Suppressor macrophage (primary cell): ENCODE measurements at places on chromosomes 13 and 19.

GRCh38 chr13:113393226-113393562, 29.3 kb upstream of the GRTP1 start:
- no peak for DNase-seq

GRCh38 chr13:49300276-49300675, 52.6 kb downstream of the CDADC1 start:
- DNase-seq: no peak

DNA sequence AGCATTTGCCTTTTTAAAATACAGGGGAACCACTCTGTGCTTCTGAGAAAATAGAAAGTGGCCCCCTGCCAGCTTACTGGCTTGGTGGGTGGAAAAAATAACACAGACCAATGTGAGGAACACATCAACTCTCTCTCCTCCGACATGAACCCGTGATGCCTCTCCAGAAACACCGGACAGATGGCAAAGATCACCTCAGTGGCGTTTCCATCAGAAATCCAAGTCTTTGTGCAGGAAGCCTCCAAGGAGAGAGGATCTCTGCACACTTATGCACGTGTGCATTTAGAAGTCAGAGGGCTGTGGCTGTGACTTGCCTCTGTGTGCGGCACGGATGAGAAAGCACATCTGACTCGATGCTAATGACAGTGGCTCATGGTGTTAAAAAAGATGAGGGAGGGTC, 112.3 kb upstream of the KLF12 start:
- no peak for DNase-seq

DNA sequence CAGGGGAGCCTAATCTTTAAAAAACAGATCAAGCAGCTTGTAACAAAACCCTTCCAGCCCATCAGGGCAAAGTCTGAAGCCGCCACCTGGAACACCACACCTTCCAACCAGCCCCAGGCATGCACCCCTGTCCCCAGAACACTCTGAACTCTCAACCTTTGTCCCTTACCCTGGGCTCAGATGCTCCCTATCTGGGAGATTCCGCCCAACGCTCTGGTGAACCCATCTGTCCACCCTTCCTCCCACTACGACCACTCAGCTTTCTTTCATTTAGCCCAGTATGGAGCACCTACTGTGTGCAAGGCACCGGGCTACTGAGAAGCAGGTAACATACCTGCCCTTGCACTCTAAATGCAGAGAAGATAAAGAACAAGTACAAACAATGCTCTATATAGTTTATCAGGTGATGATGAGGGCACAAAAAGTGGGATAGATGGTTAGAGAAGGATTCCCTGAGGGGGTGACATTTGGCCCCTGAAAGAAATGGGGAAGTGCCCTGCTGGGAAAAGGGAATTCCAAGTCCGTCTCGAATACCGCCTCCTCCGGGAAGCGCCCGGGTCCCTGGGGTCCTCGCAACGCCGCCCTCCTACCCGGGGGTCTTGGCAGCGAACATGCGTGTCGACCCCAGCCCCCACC, 629 bp downstream of the PEPD start:
- peak; percentile 19 for DNase-seq

- DNase-seq: no peak
These were observed 119.4 kb downstream of the URI1 start for GRCh38 chr19:30061223-30062064.

DNA sequence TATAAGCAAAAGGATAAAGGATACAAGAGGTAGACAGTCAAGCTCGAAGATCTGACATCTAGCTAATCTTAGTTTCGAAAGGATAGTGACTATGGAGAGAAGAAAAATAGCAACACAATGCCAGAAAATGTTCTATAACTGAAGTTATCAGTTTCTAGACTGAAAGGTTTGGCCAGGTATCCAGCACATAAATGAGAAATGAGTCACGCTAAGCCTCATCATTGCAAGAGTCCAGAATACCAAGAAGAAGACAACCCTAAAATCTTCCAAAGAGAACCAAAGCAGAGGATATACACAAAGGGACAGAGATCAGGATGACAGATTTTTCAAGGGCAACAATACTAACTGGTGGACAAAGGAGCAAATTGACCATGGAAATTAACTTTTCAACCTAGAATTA, 237.0 kb downstream of the POSTN start:
- no peak for DNase-seq

DNA sequence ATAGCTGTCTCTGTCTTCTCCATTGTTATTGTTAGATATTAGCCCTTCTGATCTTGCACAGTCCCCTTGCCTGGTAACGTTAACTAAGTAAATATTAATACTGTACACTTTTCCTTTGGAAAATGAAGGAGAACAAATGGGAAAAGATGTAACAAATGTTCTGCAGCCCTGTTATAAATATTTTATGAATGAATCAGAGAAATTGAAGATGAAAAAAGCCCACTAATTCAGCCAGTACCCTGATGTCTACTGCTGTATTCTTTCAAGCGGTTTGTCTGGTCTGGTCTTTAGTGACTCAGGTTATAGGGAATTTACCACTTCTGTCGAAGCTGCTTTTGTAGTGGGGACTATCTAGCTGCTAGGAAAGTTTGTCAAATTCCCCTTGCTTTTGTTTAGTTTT, 121.0 kb downstream of the COG6 start:
- DNase-seq: no peak

GRCh38 chr19:31727536-31727935, 378.3 kb upstream of the TSHZ3 start:
- no peak for DNase-seq

DNA sequence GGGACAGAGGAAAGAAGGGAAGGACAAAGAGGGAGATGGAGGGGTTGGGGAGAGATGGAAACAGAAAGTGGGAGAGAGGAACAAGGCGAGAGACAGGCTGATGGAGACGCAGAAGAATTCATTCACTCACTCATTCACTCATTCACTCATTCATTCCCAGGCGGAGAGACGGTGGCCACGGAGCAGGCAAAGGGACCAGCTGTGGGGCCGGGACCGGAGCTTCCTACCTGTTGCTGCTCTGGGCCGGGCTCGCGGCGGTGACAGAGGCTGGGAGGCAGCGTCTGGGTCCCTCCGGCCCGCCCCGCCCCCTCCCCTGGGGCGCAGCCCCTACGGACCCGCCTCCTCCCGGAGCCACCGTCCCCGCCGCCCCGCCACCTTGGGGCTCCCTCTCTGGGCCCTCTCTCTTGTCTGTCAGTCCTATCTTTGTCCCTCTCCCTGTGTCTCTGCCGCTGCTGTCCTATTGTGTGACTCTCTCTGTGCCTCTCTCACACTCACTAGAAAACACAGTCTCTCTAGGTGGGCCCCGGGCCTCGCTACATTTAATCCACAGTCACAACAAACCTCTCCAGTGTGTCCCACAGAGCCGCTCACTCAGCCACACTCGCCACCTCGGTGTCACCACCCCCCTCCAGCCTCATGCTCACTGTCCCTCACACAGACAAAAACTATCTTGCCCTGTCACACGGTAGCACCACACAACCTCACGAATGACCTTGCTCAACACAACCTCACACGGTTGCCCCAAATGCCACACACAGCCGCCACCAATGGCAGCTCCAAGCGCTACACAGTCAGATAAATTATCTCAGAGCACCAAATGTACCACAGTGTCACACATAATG, at the start of gene GNG8:
TSS of gene GNG8 (minus strand) at position 283 of the 842 bp plus-strand sequence. CDS start 1,520 bp downstream, outside the sequence.
- DNase-seq: no peak

DNA sequence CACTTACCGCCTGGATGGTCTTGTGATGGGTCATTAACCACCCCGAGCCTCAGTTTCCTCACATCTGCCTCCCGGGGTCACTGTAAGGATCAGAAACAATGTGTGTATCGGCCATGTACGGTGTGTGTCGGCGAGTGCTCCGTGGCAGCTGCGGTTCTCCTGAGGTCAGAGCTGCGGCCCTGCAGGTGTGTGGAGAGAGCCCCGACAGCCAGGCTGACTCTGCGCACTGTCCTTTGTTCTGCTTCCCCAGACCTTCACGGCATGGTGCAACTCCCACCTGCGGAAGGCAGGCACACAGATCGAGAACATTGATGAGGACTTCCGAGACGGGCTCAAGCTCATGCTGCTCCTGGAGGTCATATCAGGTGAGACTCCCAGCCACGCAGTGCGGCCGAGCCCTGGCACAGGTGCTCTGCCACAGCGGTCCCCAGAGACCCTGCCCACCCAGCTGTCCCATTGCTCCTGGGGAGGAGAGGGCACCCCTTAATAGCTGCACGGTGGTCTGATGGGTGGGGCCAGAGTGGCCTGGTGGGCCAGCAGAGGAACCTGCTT, 43.8 kb downstream of the CAPN12 start:
- no peak for DNase-seq

DNA sequence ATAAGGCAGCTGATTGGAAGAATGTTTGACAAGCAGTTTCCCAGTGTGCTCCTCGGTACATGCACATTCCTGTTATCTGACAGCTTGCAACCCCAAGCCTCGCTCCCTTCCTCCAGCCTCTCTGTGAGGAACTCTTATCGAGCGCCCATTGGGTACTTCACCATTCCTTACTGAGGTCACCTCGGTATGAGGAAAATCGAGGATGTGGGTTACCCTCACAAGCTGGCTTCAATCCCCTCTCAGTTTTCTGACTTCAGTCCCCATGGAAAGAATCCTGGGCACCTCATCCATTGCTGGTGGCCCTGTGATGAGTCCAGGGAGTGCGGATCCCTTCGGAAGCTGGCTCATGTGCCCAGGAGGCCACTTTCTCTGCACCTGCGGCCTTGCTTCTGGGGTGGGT, 17.3 kb downstream of the TEX29 start:
- DNase-seq: no peak

- DNase-seq: no peak
These were observed 50.2 kb upstream of the GTF3A start for GRCh38 chr13:27374126-27374613.

GRCh38 chr13:102690883-102691282, 4.0 kb downstream of the METTL21C start:
- DNase-seq: no peak

GRCh38 chr19:11339254-11340098, at the start of gene RAB3D:
RAB3D (minus strand) TSS chr19:11339657; CDS start chr19:11337399, 2,258 bp downstream.
- peak; percentile 95 for DNase-seq

GRCh38 chr19:51060973-51061372, 3.9 kb downstream of the KLK13 start:
- DNase-seq: no peak

DNA sequence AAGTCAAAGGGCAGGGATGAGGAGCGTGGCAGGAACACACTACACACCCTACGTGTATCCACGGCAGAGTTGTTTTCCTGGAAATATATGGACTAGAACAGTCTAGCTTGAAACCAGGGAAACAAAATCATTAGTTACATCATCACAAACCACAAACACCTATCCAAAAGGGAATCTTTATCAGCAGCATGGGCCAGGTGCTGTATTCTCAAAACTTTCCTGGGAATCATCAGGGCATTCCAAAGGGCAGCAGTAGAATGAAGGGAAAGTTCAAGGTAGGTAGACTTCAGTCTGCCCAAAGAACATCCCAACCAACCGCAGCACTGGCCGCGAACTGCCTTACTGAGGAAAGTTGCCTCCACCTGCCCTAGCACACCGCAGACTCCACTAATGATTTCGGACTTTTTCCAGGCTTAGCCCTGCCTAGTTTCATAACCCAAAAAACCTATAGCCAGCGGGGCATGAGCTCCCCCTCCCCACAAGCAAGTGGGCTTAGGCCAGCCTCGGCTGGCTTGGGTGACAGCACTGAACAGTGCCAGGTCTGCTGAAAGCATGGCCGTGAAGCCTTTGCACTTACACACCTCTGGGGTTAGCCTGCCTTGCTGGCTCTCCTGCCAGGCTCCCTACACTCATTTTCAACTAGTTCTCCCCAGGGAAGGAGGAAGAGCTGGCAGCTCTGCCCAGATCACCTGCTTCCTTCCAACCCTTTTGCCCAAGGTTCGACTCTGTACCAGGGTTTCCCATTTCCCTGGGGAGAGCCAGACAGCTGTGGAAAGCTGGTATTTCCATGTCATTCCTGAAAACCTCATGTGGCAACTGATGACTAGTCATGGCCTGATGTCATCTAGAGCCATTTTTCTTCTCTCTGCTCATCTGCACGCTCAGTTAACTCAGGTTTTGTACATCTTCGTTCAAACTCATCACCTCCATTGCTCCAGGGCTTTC, 77.3 kb upstream of the UBAC2 start:
- no peak for DNase-seq

GRCh38 chr19:2542341-2543069, 66.6 kb downstream of the GADD45B start:
- peak; percentile 59 for DNase-seq

DNA sequence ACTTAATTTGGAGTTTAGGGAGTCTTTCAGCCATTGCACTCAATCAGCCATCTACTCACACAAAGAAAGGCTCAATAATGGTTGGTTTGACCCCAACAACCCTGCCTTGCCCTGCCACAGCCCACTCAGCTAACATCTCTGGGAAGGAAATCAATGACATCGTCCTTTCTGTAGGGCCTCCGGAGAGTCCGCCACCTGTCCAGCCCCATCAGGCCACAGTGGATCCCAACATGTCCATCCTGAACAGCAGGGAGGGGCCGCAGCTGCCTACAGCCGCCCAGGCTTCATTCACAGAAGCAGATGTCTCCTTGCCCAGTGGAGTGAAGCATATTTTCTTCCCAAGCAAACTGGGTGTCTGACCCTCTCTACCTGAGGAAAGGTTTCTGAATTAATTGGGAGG, 4.2 kb upstream of the CDX2 start:
- DNase-seq: no peak

GRCh38 chr19:46880431-46880830, 19.6 kb downstream of the ARHGAP35 start:
- no peak for DNase-seq

DNA sequence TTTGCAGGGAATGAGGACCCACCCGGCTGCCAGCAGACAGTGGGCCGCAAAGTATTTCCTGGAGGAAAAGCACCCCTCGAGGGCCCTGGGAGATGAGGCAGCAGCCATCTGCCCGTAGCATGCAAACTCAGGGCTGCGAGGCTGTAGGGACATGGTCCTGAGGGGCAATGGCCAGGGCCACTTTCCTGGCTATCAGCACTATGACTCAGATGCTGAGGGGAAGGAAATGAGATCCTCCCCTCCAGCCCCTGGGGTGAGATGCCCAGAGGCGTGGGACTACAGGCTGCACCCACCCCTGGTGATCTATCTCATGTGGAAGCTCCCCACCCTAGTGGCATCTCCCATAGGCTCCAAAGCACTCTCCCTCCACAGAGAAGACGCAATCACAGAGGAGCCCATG, 80.1 kb downstream of the SLC7A1 start:
- no peak for DNase-seq

GRCh38 chr13:111361046-111361872, 40.8 kb downstream of the TEX29 start:
- DNase-seq: no peak

DNA sequence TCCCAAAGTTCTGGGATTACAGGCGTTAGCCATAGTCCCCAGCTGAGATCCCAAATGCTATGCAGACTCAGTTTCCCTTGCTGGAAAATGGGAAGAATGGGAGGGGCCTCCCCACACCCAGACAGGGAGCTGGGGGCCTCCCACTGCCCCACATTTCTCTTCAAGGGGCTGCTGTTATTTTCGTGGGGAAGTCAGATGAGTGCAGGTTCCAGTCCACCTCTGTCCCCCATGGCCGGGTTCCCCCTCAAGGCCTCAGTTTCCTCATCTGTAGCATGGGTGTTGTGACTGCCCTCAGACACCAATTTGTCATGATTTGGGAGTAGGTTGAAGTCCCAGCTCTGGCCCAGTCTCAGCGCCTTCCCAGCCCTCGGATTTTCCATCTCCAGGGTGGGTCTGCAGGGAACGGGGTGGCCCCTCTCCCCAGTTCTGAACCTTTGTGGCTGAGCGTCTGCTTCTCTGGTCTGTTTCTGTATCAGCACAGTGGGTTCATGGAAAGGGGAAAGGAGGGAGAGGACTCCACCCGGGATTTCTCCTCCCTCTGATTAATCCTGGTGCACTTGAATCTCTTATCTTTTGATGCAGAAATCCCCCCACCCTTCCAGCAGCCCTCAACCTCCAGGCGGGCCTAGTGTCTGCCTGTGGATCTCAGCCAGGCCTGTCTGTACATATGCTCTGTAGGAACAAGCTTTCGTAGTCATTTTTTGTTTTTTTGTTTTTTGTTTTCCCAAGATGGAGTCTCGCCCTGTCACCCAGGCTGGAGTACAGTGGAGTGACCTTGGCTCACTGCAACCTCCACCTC, 12.2 kb downstream of the NFIC start:
- DNase-seq: no peak
